ENCODE measurements at places on chromosomes 11 and 22. TPM values are rescaled to one million over a fixed set of nuclear protein-coding genes. Genes with fewer than 3 reads are reported as not detected.
A peak's percentile ranks its signal among the peaks of the same experiment; 100 is the strongest.

B3GAT3 gene
- 76.3 TPM for total RNA-seq

LGR4 gene
- 14.5 TPM for total RNA-seq

DRD2 gene
- total RNA-seq = not detected

DNA sequence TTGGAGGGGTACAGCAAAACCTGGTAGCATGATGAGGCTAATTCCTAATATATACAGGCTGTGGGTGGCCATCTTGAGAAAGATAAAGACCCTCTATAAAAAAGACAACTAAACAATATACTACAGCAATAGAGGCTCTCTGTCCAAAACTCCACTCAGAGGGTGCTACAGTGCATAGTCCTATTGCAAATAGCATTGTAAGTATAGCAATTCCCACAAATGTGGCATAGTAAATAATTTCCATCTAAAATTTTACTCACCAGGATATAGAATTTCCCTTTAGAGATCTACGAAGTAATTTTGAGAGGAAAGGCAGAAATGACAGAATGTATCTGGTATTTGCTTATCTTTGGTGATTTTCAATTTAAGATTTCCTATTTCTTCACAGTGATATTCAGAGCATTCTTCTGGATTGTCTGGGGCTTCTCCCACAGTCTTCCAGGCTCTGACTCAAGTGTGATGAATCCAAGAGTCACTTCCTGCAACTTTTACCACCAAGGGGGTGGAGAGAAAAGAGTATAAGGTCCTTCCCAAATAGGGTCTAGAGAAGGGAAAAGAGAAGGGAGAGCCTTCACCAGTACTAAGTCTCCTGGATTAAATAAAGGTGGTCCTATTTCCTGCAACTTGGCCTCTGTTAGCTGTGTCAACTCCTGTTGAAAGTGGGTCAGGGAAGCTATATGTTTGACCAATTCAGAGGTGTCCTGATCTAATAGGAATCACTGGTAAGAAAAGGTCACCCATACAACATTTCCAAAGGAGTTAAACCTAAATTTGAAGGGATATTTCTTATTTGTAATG, 1054.7 kb upstream of the CNTN5 start:
- DNase-seq = peak; percentile 82

GRCh38 chr22:38348751-38349496, 31.7 kb upstream of the CSNK1E start:
- DNase-seq = no peak

UPK2 gene
- total RNA-seq = not detected

DNA sequence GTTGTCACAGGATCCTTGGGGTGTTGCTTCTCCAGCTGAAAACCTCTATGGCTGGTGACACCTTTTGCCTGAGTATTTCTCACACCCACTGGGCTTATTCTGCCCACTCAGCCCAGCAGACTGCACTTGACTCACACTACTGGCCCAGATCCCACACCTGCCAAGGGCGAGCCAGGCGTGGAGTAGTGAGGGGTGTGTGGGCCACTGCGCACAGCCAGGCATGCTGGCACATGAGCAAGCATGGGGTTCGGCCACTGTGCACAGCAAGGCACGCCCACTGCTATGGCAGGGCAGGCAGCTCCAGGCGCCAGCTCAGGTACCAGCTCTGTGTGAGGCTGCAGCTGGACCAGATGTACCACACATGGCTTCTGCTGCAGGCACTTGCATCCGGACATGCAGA, 116.5 kb upstream of the MTNR1B start:
- DNase-seq = no peak

GLYAT gene
- not detected for total RNA-seq

DNA sequence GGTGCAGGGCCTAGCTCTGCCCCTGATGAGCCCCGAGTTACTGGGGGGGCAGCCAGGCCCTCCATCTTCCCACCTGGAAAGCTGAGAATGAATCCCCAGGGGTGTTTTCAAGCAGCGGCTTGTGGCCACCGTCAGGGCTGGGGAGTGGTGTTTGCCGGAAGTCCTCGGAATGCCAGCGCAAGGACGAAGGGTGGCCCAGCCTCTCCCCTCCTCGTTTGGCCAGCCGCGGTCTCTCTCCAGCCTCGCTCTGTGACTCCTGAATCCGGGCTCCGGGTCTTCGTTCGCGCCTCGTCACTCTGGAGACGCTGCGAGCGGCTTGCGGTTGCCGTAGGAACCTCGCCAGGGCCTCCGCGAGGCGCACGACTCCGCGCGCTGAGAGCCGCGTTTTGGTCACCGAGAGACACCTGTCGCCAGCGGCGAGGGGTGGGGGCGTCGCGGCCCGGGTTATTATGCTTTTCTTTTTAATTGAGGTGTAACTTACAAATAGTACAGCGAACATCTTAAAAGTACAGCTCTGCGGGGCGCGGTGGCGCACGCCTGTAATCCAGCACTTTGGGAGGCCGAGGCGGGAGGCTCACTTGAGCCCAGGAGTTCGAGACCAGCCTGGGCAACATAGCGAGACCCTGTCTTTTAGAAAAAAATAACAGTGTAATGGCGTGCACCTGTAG, 6.3 kb upstream of the KDELR3 start:
- peak; percentile 73 for DNase-seq
